GM12878 (cell line): ENCODE measurements at places on chromosomes 5 and 9.

- no peak for DNase-seq
Observed at GRCh38 chr9:130986356-130986965, 22.5 kb upstream of the LAMC3 start.

DNA sequence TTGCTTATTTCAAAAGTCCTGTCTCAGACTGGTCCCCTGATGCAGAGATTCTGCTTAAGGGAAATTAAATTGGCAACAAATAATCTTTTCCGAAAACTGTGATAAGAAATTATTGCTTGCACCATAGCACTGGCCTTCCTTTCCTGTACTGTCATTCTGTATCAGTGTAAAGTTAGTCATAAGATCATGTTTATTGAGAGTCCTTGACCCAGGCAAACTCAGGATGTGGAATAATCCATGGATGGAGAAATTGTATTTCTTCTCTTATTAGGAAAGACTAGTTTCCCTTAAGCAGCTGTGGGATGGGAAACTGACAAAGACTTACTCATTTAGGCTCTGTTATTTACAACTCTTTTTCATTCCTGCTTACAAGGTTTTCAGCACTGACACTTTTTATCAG, 83.0 kb upstream of the RANBP6 start:
- no peak for DNase-seq

- DNase-seq, result no peak
Observed at GRCh38 chr5:142065273-142065672, 43.3 kb upstream of the NDFIP1 start.

DNA sequence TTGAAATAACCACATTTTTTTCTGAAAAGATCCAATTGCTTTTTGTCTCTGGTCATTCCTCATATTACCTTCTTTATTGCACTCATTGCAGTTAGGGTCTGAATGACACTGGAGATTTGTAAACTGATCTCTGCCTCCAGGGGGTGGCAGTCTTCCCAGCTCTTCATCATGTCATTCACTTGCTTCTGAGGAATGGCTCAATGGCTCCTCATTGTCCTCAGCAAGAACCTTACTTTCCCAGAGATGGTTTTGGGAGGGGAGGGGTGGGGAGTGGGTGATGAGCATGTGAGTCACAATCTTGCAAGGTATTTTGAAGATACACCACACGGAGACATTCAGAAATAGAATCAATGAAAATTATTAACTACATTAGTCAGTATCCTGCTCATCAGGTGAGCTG, 159.8 kb upstream of the GAS1 start:
- DNase-seq, result no peak

DNA sequence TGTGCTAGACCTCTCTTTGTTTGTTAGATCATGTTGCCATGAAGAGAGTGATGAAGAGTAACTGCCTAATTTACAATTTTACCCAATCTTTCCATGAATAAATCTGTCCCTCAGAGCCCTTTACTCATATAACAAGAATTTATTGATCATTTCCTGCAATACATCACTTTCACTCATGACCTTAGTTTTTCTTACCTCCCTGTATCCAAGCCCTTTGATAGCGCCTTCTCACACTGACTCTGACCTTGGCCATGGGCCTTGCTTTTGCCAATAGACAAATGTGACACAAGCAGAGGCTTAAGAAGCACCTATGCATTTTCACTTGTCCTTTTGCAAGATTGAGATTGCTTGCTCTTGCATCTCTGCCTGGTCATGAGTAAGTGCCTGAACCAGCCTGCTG, 288.1 kb downstream of the NNT start:
- DNase-seq, result no peak

- DNase-seq, result no peak
Observed at GRCh38 chr5:160369990-160370712, at the start of gene C1QTNF2. TSS of gene C1QTNF2 (minus strand) at chr5:160370626. CDS start at chr5:160355011, 15,615 bp downstream.

- DNase-seq, result peak; percentile 11
Observed at GRCh38 chr5:21058289-21058688, 1070.3 kb upstream of the CDH18 start.

DNA sequence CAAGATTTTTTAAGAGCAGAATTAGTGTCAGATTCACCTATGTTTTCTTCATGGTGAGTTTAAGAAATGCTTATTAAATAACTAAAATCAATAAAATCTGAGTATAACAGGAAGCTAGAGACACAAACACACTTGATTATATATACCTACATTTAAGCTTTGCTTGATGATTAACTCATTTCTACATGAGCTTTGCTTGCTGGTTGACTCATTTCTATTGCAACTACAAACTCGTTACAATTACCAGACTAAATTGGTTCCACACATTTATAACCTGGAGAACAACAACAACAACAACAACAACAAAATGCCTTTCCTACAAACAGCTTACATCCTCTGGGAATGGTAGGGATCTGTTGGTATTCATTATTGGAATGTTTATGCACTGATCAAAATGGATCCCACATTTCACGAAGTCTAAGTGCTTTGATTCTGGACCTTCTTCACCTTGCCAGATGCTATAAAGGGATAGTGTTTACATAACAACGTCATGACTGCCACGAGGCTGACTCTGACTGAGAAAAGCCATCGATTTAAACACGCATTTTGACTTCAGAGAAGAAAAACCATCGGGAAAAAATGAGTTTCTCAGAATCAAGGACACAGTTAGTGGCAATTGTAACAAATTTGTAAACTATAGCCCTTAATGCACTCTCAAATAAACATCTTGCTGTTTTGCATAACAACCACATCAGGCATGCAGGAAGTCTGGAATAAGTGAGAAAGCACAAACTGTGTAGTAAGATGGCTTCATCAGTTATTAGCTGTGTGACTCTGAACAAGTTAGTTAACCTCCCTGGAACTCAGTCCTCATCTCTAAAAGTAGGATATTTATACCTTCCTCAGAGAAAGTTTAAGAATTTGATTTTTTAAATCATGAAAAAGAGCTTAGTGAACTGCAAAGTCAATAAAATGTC, 49.8 kb downstream of the RASEF start:
- no peak for DNase-seq

DNA sequence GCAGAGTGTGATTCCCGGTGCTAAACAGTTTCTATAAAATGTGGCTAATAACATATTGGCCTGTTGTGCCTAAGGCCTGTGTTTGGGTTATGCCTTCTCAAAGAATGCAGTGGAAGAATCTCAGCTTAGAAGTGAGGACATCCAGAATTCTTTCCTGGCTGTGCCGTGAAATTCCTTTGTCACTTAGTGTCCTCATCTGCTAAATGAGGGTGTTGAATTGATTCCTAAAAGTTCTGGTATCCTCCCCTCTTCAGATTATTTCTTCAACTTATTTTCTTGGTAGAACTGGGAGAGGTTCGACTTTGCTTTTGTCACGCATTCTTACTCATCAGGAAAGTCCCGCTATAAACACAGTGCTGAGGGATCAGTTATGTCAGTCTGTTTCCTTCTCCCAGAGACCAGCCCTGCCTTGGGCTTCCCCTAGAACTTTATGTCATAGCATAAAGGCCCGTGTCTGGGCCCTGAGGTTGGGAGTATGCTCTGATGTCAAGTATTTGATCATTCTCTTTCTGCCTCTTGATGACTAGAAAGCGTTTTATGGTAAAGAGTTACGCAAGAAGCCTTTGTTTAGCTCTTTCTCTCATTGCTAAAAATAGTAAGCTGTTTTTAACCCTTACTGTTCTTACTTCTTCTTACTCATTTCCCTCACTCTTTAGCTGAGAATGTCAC, 29.5 kb downstream of the MTAP start:
- DNase-seq, result peak; percentile 71

DNA sequence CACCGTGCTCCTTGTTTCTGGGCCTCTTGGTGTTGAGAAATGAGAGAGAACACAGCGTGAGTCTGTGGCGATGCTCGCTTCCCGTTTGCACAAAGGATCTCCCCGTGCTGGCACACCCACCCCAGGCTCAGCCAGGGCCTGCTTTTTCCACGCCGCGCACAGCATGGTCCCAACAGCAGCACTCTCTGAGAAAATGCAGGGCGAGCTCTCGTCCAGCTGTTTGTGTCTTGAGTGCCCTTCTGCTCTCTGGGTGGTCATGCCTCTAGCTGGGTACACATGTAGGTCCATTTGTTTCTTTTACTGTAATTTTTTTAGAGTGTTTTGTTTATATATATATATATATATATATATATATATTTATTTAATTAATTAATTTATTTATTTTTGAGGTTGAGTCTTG, 26.6 kb downstream of the FBXW5 start:
- no peak for DNase-seq

DNA sequence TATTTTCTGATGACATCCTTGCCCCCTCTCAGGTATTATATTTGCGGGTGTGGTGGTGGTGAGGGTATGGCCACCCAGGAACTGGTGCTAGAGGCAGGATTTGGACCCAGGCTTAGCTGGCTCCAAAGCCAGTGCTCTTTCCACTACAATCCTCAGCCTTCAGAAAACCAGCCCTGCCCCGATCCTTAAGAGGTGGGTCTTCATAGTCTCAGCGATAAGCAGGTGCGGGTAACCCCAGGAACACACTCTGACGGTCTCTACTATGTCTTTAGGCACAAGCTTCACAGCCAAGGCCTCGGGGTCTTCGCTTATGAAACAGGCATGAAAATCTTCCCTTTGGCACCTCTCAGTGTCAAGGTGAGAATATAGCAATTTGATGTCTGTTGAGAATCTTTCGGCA, 169.3 kb downstream of the FGF18 start:
- DNase-seq, result no peak

DNA sequence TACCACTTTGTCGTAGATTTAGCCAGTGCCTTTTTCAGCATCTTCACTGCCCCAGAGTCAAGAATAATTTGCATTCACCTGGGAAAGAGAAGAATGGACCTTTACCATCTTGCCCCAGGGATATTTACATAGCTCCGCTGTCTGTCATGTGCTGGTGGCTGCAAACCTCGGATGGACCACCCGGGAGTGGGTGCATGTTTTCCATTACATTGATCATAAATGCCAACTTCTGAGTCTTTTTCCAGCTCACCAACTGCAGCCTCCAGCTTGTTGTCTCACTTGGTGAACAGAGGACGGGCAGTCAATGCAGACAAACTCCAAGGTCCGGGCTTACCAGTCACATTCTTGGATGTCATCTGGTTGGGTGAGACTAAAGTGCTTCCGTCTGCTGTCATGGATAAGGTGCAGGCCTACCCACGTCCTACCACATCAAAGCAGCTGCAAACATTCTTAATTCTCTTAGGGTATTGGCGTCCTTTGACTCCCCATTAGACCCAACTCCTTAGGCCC, 155.8 kb upstream of the APC start:
- no peak for DNase-seq

DNA sequence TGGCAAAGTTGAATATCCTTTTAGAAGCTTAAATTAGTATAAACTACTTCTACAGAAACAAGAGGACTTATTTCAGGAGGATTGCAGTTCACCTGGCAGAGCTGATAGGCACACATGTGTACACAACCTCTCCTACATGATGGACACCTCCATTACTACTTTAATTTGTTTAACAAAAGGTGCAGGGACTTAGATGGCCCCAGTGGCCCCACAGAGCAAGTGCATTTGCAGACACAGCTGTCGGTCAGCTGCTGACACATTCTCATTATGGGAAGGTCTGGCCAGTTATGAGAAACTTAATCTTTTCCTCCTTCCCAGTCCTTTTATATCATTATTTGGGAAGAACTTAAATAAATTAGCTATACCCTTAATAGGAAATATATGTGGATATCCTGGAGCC, 28.3 kb downstream of the TDRD7 start:
- no peak for DNase-seq

DNA sequence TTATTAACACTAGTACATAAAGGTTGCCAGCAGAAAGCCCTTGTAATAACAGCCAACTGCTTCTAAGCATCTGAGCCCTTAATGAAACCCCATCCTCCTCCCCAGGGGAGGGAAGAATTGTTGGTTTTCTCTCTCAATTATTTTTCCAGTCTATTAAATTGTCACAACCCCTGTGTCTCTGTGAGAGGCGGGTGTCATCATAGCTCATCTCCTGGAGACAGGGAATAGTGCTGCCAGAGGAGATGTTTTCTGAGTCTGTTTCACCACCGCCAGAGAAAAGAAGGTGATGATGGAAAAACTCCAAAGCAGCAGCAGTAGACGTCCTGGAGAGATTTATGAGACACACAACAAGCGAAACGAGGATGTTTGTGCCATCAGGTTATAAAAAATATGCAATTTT, 271.1 kb upstream of the NMUR2 start:
- DNase-seq, result no peak
